Stimulated activated CD4-positive, alpha-beta T cell treated with anti-CD3 and anti-CD28 coated beads, Interleukin-15, amount 100 ng/mL, for 1 hour (primary cell): ENCODE measurements at places on chromosomes 6 and 20.

- no peak for DNase-seq
Measured at GRCh38 chr6:112956696-112957535, 609.8 kb downstream of the RFPL4B start.

- no peak for DNase-seq
Measured at GRCh38 chr6:164286011-164286410, 871.5 kb downstream of the QKI start.

DNA sequence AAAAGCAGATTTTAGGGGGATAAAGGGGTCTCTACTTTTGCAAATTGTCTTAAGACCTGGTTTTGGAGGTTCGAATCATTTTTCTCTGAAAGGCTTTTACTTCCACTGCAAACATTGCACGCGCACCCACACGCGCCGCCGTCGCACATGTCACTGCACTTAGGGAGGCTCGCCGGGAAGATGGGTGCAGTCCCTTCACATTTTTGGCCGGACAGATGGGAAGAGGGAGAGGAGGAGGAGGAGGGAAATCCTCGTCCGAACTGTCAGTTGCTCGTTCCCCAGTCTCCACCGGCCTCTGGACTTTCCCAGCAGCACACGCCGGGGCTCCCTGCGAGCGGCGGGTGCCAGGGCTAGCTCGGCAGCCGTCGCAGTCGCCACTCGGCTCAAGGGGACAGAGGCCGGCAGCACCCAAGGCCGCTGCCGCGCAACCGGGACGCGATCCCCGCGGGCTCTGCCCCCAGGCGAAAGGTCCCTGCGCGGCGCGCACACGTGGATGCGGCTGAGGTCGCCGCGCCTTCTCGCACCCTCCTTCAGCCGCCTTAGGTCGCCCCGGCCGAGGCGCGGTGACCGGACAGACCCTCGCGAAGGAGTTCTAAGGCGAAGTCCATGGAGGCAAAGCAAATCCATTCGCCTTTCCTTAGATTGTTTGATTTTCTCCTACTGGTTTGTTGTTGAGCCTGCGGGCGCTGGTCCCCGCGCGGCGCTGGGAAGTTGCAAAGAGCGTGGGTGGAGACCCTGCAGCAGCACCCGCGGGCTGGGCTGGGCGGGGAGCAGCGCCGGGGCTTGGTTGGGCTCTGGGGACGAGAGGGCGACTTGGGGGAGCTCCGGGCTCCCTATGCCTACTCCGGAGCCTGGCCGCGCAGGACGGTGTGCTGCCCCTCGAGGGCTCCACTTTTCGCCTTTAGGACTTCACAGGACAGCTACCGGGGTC is 1.2 kb downstream of the MYB start:
- DNase-seq = no peak

GRCh38 chr6:74936886-74937285 is 269.0 kb downstream of the COL12A1 start:
- no peak for DNase-seq

DNA sequence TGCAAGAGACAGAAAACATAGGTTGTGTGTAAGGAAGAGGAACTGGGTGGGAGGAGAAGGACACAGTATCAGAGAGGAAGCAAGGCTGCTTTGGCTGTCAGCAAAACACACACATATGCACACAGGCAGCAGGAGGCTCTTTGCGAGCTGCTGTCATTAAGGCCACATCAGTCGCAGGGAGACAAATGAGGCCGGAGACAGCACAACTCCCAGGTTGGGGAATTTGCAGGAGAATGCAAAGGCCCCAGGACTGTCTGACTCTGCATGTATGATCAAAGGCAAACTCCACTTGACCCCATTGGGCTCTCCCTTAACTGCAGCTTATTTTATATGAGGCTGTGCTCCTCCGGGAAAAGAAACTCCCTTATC is 35.3 kb downstream of the METTL24 start:
- no peak for DNase-seq

DNA sequence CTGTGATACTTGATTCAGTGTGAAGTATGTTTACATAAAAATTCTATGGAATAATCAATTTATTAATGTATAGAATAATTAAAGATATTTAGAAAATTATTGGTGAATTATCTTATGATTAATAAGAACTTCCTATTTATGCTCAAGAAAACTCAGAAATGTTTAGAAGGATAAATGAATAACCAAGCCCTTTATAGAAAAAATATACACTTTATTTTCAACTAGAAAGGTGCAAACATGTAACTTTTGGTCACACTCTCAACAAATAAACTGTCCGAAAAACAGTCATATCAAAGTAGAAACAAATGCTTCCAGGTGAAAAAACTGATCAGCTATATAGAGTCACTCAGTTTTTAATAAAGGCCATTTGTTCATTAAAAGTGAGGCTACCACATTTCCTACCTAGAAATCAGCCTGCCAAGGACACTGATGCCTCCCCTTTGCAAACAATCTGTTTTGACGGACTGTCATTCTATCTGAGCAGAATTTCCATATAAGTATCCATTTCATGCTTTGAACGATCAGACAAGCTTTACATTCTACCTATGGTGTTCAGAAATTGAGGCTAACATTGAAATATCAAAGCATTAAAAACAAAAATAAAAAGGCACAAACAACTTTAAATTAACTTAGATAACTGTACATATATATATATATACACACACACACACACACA is 3.0 kb downstream of the CCN2 start:
- no peak for DNase-seq

DNA sequence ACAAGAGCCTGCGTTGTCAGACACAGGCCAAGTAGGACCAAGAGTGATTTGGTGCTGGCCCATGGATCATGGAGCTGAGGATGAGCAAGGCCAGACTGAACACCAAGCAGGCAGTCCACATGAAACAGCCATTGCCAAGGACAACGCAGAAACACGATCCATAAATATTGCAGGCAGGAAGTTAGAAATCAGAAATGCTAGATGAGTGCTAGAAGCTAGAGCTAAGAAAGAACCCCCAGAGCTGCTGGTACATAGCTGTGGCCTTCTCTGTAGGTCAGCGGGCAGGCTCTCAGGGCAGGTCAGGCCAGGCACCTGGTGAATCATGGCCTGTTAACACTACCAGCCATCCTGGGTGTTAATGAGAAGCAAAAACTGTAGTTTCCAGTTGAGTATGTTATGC is 119.7 kb downstream of the ALDH8A1 start:
- DNase-seq = no peak

DNA sequence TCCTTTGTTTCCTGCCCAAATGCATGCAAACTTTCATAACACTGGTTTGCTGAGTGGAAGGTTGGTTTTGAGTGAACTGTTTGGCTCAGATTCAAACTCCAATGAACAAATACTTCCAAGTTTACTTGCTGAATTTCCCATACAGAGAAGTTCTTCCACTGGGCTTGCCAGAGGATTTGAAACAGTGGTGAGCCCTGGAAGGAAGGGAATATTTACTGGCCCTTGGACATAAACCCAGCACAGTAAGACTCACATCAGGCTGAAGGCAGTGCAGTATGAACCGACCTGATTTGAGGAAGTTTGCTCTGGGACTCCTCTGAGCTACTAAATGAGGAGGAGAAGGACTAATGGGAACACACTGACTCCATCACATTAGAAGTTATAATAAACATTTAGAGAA is 3.8 kb downstream of the TRAF3IP2 start:
- DNase-seq = no peak

- no peak for DNase-seq
Measured at GRCh38 chr6:113112086-113112485, 745.1 kb upstream of the MARCKS start.

DNA sequence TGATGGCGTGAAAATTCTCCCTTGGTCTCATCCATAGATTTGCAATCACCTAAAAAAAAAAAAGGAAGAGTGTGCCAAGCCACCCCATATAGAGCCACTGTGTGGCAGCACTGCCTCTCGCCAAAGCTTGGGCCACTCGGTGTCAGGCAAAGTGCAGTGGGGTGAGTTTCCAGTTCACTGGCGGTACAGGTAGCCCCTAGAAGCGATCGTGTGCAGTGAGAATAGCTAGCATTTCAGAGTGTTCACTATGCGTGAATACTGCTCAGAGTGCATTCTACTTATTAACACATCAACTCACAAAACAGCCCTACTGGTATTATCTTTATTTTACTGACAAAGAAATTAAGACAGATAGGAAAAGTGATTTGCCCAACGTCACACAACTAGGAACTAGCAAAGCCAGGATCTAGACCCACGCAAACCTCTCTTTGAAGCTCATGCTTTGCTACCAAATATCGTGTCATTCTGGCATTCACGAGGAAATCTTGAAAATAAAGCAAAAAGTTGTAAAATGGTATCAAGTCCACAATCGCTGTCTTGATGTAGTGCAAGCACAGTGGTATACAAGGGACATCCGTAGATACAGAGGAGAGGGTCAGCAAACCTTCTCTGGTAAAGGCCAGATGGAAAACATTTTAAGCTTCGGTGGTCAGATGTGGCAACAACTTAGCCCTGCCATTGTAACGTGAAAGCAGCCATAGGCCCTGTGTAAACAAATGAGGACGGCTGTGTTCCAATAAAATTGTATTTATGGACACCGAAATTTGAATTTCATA is 10.4 kb upstream of the GCNT2 start:
- no peak for DNase-seq

GRCh38 chr6:38432479-38432878 is 207.2 kb downstream of the BTBD9 start:
- DNase-seq = no peak

- DNase-seq = no peak
Measured at GRCh38 chr6:110410511-110410910, 4.9 kb downstream of the DDO start.

DNA sequence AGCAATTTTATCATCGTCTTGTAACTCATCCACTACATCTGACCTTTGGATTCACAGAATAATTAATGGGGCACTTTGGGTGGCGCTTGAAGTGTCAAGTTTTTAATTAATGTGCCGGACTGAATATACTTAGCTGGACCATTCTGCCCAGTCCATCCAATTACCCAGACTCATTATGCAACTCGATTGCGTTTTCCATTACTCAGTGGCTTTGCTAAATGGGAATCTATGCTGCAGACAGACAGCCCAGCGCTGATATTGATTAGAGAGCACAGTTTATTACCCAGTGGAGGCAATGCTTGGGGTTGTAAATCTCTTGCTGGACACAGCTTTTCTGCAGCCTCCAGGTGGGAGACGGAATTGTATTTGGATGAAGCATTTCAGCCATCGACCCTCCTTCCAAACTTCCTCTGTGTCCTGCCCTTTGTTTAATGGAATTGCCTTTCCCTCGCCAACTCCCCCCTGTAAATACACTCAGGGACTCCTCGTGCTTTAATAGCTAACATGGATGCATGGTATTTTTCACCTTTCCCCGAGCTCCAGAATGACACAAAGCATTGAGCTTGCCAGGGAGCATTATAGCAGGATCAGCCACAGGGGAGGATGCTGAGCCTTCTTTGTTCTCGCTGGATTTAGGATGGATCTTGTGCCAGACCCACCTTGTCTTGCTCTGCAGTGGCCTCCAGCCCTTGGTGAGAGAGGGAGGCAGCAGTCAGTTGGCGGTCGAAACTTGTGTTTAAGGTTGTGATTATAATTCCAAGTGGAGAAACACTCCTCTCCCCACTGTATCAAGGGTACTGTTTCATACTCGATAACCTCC is 59.7 kb downstream of the EDN3 start:
- no peak for DNase-seq

GRCh38 chr20:53750827-53751619 is 157.4 kb upstream of the ZNF217 start:
- no peak for DNase-seq

GRCh38 chr20:21719592-21720214 is 14.2 kb downstream of the PAX1 start:
- DNase-seq = no peak

DNA sequence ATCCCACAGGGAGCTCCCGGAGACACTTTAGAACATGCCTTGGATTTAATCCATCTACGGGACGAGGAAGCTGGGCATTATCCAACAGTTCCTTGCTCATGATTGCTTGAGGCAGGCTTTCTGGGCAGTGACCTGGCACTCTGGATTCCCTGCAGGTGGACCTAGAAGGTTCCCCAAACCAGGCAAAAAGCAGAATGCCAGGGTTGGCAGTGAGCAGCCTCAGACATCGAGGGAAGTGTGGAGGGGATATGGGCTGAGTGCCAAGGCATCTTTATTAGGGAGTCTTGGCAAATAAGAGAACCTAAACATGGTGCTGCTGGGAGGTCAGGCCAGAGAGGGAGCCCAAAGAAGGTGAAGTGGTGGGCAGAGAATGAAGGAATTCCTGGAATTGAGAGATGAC is 158.5 kb downstream of the CD83 start:
- no peak for DNase-seq

DNA sequence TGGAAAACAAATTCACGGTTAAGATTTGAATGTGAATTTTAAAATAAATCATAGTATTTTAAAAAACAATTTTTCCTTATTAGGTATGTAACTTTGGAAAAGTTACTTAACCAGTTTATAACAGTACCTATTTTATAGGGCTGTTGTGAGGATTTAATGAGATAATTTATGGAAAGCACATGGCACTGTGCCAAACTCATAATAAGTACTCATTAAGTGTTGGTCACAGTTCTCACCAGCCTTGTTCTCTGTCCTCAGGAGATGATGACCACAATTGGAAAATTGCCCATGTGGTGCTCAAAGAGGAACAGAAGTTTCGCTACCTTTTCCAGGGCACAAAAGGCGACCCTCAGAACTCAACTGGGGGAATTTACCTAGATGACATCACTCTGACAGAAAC is 39.6 kb downstream of the MEP1A start:
- no peak for DNase-seq

- no peak for DNase-seq
Measured at GRCh38 chr20:20436689-20437088, 68.8 kb downstream of the INSM1 start.

- no peak for DNase-seq
Measured at GRCh38 chr20:1790386-1790785, 104.8 kb upstream of the SIRPA start.

DNA sequence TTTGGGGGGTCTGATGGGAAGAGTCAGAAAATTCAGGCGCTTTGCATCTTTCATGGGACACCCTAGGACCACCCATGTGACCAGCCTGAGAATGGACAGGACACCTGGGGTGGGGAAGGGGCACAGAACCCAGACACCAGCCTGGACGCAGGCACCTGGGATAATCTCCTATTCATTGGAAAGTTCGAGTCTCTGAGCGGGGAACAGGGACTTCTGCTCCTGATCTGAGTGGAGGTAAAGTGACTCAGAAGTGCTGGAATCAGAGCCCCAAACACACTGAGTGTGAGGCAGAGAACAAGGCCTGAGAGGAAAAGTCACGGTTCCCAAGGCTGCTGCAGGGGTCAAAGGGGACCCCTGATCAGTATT is 1.4 kb downstream of the HLA-B start:
- DNase-seq = no peak

DNA sequence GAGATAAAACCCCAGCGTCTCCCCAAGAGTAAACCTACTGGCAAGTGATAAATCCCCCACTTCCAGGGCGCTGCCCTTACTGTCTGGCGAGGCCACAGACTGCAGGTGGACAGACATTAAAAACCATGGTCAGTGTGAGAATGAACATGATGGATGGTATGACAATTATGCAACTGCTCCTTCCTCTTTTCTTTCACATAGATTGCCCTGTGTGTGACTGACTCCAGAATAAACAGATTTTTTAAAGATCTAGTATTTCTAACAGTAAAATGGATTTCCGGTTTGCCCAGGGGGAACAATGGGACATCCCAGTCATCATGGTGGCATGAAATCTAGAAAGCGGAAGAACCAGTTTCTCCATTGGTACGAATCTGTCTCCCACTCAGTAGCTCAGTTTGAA is 153.7 kb downstream of the FOXC1 start:
- no peak for DNase-seq
